ENCODE measurements at places on chromosomes 12 and 14.

GRCh38 chr12:69998922-69999321 is 173.9 kb downstream of the MYRFL start:
- no peak for DNase-seq

DNA sequence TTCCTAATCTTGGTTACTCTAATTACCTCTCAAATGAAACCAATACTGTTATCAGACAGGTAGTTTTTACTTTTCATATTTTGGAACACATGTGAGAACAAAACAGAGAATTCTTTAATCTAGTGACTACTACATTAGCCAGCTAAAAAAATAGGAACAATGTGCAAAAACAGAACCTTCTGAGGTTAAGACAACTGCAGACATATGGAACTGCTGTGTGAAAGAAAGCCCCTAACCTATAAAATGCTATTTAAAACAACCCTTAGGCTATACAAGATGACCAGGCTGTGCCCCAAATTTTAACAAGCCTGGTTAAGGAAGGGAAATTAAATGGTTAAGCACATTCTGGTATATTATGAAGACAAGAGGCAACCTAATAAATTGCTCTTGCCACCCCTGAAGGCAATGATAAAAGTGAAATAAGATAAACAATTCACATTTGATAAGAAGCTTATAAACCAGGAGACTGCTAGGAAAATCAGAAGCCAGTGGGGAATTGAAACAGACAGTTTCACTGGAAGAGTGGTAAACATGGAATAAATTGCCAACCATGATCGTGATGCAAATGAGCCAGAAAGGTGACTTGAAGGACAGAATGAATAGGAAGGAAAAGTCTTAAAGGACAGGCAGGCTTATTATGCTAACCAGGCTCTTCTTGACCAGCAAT is 7.4 kb downstream of the GTSF1 start:
- DNase-seq, result no peak

DNA sequence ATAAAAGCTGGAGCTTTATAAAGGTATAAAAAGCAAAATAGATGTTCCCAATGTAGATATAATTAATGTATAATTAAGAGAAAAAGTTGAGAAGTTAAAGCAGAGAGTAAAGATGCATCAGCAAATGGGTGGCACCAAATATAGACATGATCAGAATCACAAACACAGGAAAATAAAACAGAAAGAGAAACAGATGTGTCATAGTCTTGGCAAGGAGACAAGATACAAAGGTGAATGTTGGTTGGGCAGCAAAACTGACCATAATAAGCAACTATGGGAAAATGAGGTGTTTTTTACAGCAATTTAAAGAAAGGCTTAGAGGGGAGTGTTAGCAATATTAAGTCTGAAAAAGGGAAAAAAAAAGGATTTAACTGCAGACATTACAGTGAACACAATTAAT is 135.4 kb upstream of the CLEC14A start:
- peak; percentile 26 for DNase-seq

GRCh38 chr12:57254506-57255280 is 3.7 kb upstream of the STAC3 start:
- no peak for DNase-seq

DNA sequence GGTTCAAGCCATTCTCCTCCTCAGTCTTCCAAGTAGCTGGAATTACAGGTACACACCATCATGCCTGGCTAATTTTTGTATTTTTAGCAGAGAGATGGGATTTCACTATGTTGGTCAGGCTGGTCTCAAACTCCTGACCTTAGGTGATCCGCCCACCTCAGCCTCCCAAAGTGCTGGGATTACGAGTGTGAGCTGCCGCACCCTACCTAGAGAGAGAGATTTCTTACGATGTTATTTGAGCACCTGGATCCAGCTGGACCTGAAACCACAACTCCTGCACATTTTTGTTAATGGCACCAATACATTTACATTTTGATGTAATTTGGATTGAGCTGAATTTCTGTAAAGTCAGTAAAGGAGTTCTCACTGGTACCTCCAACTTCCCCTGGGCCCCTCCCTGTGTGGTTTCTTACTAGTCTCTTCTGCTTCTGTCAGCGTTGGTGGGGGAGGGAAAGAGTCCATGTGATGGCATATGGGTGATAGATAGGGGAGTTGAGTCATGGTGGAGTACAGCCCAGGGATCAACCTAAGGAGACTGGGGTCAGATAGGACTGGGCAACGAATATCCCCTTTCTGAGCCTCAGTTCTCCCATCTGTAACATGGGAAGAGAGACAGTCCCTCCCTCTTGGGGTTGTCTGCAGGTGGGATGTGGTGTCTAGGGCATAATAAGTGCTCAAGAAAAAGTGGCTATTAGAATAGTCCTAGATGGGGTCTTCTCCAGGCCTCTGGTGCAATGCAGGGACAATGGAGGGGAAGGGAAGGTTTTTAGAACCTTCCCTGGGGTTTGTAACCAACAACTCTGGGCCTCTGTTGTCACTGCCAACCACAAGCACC is 83.3 kb upstream of the MED13L start:
- no peak for DNase-seq

DNA sequence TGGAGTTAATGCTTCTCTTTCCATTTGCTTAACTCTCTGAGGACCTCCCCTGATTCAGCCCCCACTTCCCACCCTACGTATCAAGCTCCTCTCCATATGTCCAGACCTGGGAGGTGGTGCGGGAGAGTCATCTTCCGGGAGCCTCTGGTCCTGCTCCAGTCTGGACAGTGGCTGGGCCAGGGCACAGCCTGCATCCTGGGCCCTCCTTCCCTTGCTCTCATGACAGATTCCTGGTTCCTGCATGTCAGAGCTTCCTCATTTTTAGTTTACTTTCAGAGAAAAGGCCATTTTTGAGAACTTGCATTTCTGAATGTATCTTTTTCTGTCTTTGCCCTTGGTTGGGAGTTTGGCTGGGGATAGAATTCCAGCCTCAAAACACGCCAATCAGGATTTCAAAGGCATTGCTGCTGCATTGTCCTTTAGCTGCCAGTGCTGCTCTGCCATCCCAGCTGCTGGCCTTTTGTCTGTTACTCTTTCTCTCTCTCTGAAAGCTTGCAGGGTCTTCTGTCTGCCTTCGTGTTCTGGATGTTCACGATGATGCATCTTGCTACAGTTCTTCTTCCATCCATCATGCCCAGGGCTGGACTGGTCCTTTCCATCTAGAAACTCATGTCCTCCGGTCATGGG is 54.7 kb downstream of the SLC6A12 start:
- no peak for DNase-seq

DNA sequence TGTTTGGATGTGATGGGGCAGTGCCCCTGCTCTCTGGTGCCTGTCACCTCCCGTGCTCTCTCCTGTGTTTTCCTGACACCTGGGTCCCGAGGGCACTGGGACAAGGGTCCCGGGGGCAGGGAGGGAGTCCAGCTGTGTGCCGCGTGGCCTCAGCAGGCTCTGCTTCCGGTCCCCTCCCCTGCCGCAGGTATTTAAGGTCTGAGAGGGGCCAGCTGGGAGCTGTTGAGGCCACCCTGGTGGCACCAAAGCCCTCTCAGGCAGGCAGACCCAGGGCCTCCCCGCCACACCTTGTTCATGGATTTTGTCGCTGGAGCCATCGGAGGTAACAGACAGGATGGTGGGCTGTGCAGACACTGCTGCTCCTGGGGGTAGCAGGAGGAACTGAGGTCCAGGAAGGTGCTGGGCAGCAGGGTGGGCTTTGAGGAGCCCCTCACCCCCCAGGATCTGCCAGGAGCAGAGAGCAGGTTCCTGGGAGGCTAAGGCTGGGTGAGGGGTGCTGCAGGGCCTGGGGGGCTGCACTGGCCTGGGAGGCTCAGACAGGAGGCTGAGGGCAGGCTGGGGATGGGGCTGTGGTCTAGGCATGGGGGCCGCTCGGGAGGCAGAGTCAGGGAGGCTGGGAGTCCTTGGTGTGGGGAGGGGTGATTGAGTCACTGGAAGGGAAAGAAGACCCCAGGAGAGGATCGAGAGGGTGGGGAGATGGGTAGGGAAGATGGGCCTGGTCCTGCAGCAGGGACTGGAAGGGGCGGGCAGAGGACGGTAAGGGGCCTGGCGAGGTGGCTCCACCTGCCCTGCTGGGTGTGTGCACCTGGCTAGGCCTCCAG is at the start of gene SLC25A47:
SLC25A47 (plus strand) TSS at position 219 of the 821 bp plus-strand sequence; CDS start at position 295, 76 bp downstream.
- no peak for DNase-seq

- DNase-seq, result no peak
Observed at GRCh38 chr12:95487024-95487423, 13.1 kb downstream of the METAP2 start.

GRCh38 chr12:25320123-25321006 is 69.6 kb upstream of the KRAS start:
- no peak for DNase-seq

DNA sequence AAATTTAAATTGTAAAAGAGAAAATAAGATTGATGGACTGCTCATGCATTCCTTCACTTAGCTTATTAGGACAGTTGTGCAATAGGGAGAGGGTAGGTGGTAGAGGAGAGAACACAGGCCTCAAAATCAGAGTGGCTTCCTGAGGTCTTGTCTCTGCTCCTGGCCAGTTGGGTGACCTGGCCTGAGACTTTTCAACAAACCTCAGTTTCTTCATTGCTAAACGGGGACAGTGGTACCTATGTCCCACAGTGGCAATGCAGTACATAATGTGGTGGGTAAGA is 2.6 kb downstream of the MAP3K12 start:
- no peak for DNase-seq

DNA sequence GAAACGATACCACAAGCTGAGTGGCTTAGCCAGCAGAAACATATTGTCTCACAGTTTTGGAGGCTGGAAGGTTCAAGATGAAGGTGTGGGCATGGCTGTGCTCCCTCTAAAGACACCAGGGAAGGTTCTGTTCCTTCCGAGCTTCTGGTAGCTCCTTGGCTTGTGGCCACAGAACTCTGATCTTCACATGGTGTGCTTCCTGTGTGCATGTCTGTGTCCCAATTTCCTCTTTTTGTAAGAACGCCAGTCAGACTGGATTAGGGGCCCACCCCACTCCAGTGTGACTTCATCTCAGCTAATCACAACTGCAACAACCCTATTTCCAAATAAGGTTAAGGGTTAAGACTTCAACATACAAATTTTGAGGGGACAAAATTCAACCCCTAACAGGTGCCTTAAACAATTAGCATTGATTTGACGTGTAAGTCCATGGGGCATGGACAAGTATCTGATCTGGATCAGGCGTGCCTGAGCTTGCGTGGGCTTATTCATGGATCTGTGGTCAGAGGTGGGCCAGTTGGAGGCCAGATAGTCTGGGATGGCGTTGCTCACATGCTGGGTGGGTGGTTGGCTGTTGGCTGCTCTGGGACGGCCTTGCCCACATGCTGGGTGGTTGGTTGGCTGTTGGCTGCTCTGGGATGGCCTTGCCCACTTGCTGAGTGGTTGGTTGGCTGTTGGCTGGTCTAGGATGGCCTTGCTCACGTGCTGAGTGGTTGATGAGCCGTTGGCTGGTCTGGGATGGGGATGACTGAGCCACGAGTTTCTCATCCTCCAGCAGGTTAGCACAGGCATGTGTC is 88.5 kb downstream of the LGMN start:
- no peak for DNase-seq

DNA sequence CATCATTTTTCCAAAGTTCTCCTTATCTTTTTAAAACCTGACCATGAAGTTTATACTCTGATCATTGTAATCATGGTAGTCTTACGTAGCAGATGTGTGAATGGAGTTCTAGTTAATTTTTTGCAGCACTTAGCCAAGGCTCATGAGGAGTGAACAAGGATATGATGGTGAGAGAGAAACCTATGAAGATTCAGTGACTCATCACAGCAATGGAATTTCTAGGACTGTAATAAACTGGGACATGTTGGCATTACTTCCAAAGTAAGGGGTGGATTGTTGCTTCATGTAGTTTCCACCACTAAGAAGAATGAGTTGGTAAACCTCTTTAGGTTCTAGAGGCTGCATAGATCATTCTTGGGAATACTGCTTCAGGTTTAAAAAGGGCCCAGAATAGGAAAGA is 102.7 kb downstream of the LRRIQ1 start:
- no peak for DNase-seq

- DNase-seq, result no peak
Observed at GRCh38 chr12:116969615-116970585, 59.1 kb downstream of the FBXW8 start.

GRCh38 chr12:120220838-120221575 is 20.1 kb upstream of the RPLP0 start:
- no peak for DNase-seq

DNA sequence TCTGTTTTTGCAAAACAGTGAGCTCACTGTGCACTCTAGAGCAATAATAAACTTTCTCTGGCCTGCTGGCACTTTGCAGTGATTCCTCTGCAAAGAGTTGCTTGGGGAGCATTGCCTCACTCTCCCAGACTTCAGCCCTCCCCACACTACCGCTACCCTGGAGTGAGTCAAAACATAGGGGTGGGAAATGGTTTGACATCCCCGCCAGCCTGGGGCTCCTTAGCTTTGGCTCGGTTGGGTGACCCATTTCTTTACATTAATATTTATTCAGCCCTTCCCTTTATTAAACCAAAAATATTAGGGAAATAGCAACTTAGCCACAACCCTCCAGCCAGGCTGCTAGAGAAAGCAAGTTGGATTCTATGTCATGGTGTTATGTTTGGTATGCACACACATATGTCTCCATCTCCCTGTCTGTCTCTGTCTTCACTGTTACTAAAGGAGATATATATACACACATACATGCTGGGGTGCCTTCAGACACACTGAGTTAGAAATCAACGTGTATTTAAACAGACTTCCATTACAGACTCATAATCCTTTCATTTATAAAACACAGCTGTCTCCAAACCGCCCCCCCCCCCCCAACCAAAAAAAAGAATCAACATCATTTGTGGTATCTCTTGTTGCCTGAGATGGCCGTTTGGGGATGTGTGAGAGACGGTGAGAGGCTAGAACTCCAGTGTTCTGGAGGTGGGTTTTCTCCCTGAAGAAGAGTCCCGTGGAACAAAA is 3.4 kb upstream of the IRF2BPL start:
- DNase-seq, result peak; percentile 83

GRCh38 chr14:39492267-39492666 is 60.0 kb upstream of the FBXO33 start:
- DNase-seq, result peak; percentile 92

DNA sequence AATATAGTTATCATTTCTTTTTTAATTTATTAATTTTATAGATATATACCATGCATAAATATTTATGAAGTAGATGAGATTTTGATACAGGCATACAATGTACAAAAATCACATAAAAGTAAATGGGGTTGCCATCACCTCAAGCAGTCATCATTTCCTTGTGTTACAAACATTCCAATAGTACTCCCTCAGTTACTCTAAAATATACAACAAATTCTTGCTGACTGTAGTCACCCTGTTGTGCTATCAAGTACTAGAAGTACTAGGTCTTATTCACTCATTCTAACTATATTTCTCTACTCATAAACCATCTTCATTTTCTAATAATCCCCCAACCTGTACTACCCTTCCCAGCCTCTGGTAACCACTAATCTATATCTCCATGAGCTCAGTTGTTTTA is 432.6 kb upstream of the SYT1 start:
- no peak for DNase-seq

- DNase-seq, result peak; percentile 98
Observed at GRCh38 chr14:60573943-60574495, 65.1 kb downstream of the SIX6 start.

- no peak for DNase-seq
Observed at GRCh38 chr14:79137836-79138235, 967.7 kb downstream of the NRXN3 start.

All from fibroblast of the aortic adventitia (primary cell).